Stimulated activated memory B cell treated with anti-CD40 and anti-IgM and Interleukin-4, amounts not matched to agents 10 μg/mL and 1 μg/mL and 100 μg/mL, for 72 hours (primary cell): ENCODE measurements at places on chromosomes 7 and 10.

DNA sequence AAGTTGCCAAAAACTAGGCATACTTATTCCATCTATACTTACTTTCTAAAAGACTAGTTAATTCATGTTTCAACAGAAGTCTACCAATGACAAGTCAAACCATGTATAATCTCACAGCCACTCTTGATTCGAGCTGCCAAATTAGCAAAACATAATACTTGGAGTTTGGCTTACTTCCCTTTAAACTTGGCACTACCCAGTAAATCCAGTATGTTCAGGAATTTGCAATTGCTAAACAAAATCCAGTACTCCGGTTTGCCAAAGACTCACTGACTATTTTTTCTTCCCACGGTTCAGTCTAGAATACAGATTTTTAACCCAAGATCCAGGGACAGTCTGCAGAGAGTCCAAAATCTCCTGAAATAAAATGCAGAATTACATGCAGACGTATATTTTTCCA, 4.6 kb downstream of the OAT start:
- no peak for ATAC-seq

DNA sequence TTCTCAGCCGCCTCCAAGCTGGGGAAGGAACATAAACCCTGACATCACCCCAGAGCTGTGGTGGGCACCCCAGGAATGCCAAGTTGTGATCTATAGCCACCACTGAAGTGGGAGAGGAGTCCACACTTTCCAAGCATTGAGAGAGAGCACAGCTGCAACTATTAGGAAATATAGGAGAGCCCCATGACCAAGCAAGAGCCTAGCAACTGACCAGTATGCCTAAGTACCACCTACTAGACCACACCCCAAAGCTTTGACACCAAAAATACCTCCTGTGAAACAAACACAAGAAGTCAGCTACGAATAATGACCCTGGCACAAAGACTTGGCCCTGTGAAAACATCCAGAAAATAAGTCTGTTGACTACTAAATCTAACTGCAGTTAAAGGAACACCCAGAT, 804.1 kb upstream of the IGFBP3 start:
- ATAC-seq = no peak

DNA sequence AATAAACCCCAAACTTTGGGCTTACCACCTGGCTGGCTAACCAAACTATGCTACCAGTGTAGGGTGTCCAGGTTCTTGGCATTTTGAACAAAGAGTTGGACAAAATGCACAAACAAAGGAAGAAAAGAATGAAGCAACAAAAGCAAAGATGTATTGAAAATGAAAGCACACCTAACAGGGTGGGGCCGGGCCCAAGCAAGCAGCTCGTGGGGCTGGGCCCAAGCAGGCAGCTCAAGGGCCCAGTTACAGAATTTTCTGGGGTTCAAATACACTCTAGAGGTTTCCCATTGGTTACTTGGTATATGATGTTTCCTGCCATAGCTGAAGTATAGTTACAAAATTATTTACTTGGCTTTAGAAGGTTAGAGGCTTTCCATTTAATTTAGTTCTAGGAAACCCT, 15.7 kb downstream of the ACADSB start:
- no peak for ATAC-seq

- no peak for ATAC-seq
Measured at GRCh38 chr10:131676800-131677421, 223.9 kb upstream of the PPP2R2D start.

DNA sequence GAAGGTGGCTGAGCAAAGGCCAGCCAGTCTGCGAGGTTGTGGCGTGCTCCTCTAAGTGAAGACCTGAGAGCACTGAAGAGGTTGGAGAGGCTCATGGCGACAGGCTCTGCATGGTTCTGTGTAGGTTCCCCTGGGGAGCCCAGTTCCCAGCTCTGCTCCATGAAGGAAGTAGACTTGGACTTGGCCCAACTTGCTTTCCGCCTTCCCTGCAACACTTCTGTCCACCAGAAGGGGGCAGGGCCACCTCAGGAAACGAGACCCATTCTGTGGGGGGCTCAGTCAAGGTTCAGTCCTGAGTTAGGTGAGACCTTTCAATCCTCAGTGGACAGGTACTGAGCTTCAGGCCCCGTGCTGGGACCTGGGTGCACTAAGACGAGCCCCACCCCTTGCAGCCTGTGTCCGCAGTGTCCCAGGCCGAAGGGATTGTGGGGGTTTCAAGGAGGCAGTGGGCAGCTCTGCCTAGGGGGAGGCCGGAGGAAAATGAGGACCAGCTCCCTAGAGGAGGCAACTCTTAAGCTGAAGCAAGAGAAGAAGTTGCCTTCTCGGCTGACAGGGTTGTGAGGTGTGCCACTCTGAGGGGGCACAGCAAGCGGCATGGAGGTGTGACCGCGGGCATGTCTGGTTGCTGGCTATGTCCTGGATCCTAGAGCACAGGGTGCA, 15.0 kb upstream of the PCBD1 start:
- ATAC-seq = no peak

DNA sequence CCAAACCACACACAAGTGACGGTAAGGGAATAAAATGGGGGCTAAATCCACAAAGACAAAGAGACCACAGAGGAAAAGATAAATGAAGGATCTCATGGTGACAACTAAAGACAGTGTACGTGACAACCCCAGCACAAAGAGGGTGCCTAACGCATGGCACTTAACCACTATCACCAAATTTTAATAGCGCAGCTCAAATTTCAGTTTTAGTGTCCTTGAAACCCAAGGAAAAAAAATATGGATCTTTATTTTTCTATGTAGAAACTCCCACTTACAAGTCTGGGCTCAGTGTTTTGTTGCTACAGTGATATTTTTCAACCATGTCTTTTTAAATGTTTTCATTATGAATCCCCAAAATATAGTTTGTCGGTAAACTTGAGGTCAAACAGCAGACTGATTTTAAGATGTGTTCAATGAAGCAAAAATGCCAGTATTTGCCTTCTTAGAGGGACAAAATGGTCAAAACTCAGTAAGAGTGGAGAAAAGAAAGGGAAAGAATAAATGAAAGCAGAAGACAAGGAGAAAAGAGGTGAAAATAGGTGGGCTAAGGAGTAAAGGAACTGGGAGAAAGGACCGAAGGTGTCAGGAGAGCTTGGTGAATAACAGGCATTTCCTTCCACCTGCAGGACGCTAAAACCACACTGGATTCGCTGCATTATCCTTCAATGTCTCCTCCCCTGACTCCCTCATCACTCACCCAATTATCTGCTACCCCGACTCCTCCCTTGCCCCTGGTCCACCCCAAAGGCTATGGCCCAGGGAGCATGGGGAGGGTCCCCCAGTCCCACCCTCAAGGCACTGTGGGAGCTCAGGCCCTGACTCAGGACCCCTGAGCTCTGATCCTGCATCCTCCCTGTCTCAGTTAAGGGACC, 3.5 kb downstream of the ASB13 start:
- no peak for ATAC-seq

GRCh38 chr10:69246036-69246435, 25.9 kb downstream of the HKDC1 start:
- ATAC-seq = no peak

- no peak for ATAC-seq
Measured at GRCh38 chr10:113171662-113172061, 221.6 kb downstream of the TCF7L2 start.

GRCh38 chr7:116449441-116449840, 50.1 kb upstream of the CAV2 start:
- no peak for ATAC-seq

- no peak for ATAC-seq
Measured at GRCh38 chr10:77832238-77832637, 94.3 kb downstream of the DLG5 start.

GRCh38 chr10:6138456-6138855, 49.6 kb downstream of the RBM17 start:
- no peak for ATAC-seq

- peak; percentile 68 for ATAC-seq
Measured at GRCh38 chr10:60271319-60272040, 118.2 kb downstream of the ANK3 start.

- no peak for ATAC-seq
Measured at GRCh38 chr7:35987016-35987415, 166.0 kb upstream of the EEPD1 start.

DNA sequence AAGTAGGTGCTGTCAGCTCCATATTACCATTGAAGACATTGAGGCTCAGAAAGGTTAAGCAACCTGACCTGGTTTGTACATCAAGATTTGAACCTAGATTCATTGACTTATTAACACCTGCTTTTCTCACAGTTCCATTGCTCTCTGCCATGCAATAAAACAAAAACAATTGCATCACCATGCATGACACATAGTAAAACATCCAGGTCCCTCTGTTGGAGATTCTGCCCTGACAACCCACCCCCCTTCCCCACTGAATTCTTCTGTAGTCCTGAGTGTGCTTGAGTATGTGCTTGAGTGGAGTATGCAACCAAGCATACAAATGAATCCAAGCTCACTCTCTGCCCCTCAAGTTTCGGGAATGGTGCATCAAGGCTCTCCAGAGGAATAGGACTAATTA, 6.0 kb upstream of the LMBR1 start:
- ATAC-seq = no peak

DNA sequence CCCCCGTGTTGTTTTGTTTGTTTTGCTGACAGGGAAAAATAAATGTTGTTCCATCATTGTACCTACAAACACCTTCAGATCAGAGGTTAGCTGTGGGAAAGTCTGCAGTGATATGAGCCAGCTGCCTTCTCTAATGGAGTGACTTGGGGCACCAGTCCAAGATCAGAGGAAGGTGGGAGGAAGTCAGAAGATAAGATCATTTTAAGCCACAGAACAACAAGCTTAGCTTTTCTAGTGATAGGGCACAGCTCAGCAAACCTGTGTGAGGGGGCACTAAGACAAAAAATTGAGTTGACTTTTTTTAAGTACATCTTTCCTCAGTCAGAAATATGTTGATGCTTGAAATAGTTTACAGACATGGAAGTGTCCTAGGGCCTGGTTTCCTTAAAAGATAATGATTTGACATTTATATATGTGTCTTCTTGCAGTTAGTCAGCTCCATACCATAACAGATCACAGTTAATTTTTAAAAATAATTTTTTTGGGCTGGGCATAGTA, 240.3 kb upstream of the KAT6B start:
- peak; percentile 41 for ATAC-seq

DNA sequence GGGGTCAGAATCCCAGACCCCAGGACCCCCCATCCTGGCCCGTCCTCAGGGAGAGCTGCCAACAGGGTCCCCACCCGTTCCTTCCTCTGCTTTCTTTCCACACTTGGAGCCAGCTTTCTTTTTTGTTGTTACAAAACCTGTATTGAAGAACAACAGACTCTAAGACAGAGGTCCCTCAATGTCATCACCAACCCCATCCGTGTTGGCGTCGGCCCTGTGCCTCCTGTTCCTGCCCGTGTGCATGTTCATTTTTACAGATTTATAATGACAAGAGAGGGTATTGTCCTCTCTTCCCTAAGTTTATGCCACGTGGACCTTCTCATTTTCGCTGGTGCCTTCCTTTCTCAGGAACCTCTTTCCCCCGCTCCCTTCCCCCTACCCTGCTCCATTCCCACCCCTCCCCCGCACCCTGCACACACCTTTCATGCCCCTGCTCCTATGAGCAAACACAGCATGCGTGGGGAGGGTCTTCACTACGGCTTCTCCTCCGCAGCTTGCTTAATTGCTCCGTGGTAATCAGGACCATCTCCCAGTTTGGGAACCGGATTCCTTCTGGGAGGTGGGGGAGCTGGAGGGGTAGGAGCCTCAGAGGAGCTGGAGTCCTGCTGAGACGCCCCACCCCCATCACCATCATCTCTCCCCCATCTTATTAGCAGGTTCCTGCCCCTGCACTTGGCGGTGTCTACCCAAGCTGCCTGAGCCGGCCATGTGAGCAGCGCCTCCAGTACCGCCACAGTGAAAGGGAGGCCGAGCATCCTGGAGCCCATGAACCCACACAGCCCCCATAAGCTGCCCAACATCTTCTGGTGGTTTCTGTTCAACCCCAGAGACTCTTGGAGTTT, 88.0 kb upstream of the INSIG1 start:
- no peak for ATAC-seq

GRCh38 chr7:30157204-30157603, 22.4 kb downstream of the MTURN start:
- no peak for ATAC-seq

- no peak for ATAC-seq
Measured at GRCh38 chr7:299628-300027, 9.7 kb downstream of the FOXL3 start.

DNA sequence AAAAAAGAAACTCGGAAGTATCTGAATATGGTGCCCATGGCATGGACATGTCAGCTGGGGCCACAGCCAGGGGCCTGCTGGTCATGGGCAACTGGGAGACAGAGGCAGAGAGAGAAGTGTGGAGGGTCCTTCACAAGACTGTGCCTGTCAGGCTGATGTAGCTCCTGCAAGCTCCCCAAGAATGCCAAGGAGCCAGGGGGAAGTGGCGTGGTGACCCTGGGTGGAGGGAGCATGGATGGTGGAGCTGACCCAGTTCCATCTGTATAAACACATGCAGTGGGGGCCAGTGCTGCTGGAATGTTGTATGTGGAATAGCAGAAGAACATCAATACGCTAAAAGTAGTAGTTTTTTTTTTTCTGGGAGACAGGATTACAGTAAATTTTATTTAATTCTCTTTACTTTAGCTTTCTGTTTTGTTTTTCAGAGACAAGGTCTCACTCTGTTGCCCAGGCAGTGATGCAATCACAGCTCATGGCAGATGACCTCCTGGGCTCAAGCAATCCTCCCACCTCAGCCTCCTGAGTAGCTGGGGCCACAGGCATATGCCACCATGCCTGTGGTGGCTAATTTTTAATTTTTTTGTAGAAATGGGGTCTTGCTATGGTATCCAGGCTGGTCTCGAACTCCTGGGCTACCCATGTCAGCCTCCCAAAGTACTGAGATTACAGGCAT, 10.5 kb upstream of the ZMIZ2 start:
- ATAC-seq = no peak

- peak; percentile 72 for ATAC-seq
Measured at GRCh38 chr10:6254201-6254600, 51.5 kb downstream of the PFKFB3 start.
